ENCODE measurements at places on chromosomes 12 and 14.

DNA sequence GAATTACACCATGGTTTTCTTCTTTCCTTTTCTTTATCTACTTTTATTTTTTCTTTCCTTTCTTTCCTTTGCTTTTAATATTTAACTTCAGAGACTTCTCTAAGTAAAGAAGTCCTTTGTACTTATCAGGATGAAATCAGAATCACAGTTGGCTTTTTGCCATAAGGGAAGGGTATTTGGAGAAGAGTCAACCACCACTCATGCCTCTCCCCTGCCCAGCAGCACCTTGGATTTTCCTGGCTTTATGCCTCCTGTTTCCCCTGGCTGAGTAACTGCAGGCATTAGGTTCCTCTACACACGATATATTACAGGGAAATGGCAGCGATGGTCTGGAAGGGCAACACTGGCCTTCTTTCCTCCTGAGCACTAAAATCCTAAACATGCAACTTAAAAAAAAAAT is 266.4 kb upstream of the CAND1 start:
- no peak for DNase-seq

DNA sequence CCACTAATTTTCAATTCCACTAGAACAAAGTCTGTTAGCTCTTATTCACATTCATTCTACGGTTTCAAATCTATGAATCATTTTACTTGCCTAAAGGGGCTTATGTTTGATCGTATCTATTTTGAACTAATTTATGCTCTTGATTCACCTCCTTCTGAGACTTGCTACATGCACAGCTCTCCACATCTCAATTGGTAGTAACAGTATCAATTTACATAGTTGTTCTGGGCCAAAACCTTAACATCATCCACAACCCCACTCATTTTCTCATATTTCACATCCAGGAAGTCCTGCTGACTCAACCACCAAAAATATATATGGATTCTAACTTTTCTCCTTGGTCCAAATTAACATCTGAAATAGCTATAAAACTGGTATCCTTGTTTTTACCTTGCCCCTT is 208.6 kb downstream of the RASSF9 start:
- peak; percentile 63 for DNase-seq

GRCh38 chr12:84413656-84414055 is 498.9 kb downstream of the SLC6A15 start:
- no peak for DNase-seq

GRCh38 chr14:32310876-32311275 is 18.2 kb upstream of the AKAP6 start:
- no peak for DNase-seq

All from HS-5 (cell line).